ENCODE measurements at places on chromosomes 4 and X. TPM values are rescaled to one million over a fixed set of nuclear protein-coding genes. Genes with fewer than 3 reads are reported as not detected.

The NIPAL1 gene
- 6.8 TPM for total RNA-seq

The YY2 gene
- not detected for total RNA-seq

The KDR gene
- total RNA-seq = 32.3 TPM

The LRRC66 gene
- total RNA-seq = 2.9 TPM

The PABPC5 gene
- total RNA-seq = 0.87 TPM

The MAGED4 gene
- 1.8 TPM for total RNA-seq

The PAGE2 gene
- not detected for total RNA-seq

The ARL9 gene
- not detected for total RNA-seq

The CACNA1F gene
- total RNA-seq = not detected

The SH3RF1 gene
- 21.4 TPM for total RNA-seq

The SOD3 gene
- 179 TPM for total RNA-seq

GRCh38 chr4:16739997-16740624 lies 158.3 kb downstream of the LDB2 start:
- H3K36me3 ChIP-seq = no peaks in the 10 kb centered on the region
- H3K27ac ChIP-seq = no peak overlapping the region
- no peaks in the 10 kb centered on the region for H3K27me3 ChIP-seq
- H3K4me1 ChIP-seq = peaks cover 4% of the 10 kb centered on the region

DNA sequence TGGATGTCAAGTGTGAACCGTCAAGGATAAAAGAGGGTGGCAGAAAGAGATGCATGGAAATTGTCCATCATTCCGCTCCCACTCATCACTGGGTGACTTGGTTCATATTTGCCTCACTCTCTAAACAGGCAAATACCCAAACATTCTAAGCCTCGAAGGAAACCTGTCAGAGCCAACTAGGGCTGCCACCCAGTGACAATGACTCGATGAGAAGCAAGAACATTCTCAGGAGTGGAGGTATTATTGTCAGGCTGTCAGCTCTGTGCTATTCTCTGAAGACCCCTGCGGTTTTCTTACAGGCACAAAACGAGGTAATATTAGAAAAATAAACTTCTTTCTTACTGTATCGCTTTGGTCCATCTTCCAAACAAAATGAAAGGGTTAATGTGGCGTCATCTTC lies 139.6 kb downstream of the LDB2 start:
- no peaks in the 10 kb centered on the region for H3K27me3 ChIP-seq
- H3K4me3 ChIP-seq = no peak overlapping the region
- H3K4me1 ChIP-seq = no peaks in the 10 kb centered on the region
- no peak overlapping the region for H3K27ac ChIP-seq
- no peak for DNase-seq
- no peaks in the 10 kb centered on the region for H3K36me3 ChIP-seq

DNA sequence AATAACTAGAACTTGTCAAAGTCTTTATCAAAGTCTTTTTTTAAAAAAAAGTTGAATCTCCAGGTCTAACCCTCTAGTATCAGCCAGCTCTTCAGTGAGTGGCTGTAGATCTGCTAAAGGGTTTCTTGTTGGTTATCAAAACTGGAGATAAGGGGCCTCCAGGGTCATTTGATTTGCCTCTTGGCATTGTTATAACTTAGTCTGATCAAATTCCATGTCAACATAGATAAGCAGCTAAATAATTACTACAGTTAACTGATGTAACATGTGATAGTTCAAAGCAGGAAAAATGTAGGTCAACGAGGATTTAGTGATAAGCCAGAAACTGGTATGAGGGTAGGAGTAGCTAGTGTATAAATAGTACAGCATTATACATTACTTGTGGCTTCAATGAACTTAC lies 465.1 kb downstream of the PDHA2 start:
- H3K4me3 ChIP-seq = no peak overlapping the region
- no peak for DNase-seq
- H3K27ac ChIP-seq = no peak overlapping the region
- H3K27me3 ChIP-seq = no peaks in the 10 kb centered on the region
- H3K4me1 ChIP-seq = no peaks in the 10 kb centered on the region

- no peak for DNase-seq
- H3K27me3 ChIP-seq = peaks cover 23% of the 10 kb centered on the region
- H3K27ac ChIP-seq = no peak overlapping the region
- H3K4me3 ChIP-seq = no peak overlapping the region
- H3K4me1 ChIP-seq = no peaks in the 10 kb centered on the region
Observed at GRCh38 chrX:1152090-1152489, 60.4 kb downstream of the CRLF2 start.

DNA sequence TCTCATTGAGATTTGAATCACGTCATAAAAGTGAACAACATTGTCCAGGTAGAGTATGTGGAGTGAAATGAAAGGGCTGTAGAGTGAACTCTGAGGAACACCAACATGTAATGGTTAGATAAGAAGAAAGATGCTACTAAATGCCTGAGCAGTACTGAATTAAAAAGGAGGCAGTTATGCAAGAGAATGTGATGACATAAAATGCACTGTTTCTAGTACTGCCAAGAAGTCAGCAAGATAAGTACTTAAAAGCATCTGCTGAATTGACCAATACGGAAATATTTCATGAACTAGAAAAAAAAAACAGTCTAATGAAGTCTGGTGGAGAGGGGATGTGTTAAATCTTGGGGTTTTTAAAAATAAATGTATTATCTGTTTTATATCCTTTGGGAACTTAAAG lies 583.8 kb upstream of the GALNT7 start:
- no peak overlapping the region for H3K27ac ChIP-seq
- DNase-seq = no peak
- H3K4me1 ChIP-seq = no peaks in the 10 kb centered on the region
- H3K36me3 ChIP-seq = no peaks in the 10 kb centered on the region
- no peak overlapping the region for H3K4me3 ChIP-seq

GRCh38 chr4:92450694-92451093 lies 146.9 kb downstream of the GRID2 start:
- no peaks in the 10 kb centered on the region for H3K4me1 ChIP-seq
- H3K4me3 ChIP-seq = no peak overlapping the region
- no peak for DNase-seq

DNA sequence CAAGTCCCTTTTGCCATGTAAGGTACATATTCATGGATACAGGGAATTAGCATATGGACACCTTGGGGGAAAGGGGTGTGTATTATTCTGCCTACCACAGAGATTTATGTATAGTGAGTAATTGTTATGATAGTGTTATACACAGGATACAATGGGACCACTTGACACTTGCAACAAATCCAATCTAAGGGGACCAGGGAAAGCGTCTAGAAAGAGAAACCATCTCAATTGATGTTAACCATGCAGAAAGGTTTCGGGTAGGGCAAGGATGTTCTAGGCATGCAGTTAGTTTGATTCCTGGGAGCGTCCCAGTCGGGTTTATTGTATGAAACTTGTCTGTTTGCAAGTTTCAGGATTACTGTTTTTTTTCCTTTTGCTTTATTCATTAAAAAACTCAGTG lies 34.2 kb downstream of the MMRN1 start:
- no peak overlapping the region for H3K27ac ChIP-seq
- H3K36me3 ChIP-seq = no peaks in the 10 kb centered on the region
- H3K27me3 ChIP-seq = no peaks in the 10 kb centered on the region
- no peaks in the 10 kb centered on the region for H3K4me1 ChIP-seq

GRCh38 chrX:71111921-71112431 lies 599 bp upstream of the IL2RG start:
- H3K4me1 ChIP-seq = no peaks in the 10 kb centered on the region
- no peaks in the 10 kb centered on the region for H3K36me3 ChIP-seq
- DNase-seq = no peak
- no peak overlapping the region for H3K4me3 ChIP-seq
- H3K27ac ChIP-seq = peak overlapping the region; percentile 71
- no peaks in the 10 kb centered on the region for H3K27me3 ChIP-seq

- H3K4me1 ChIP-seq = no peaks in the 10 kb centered on the region
- H3K4me3 ChIP-seq = no peak overlapping the region
- H3K36me3 ChIP-seq = no peaks in the 10 kb centered on the region
Observed at GRCh38 chrX:74550295-74550802, 64.1 kb downstream of the RLIM start.

GRCh38 chr4:6925357-6925836 lies 15.8 kb downstream of the TBC1D14 start:
- no peak for DNase-seq
- H3K27ac ChIP-seq = peak overlapping the region; percentile 85
- H3K4me1 ChIP-seq = peaks cover 18% of the 10 kb centered on the region
- no peak overlapping the region for H3K4me3 ChIP-seq
- peaks cover 14% of the 10 kb centered on the region for H3K36me3 ChIP-seq
- no peaks in the 10 kb centered on the region for H3K27me3 ChIP-seq

- no peak overlapping the region for H3K4me3 ChIP-seq
- H3K27ac ChIP-seq = no peak overlapping the region
- no peak for DNase-seq
- no peaks in the 10 kb centered on the region for H3K36me3 ChIP-seq
- no peaks in the 10 kb centered on the region for H3K27me3 ChIP-seq
Observed at GRCh38 chr4:156169011-156169410, 215.3 kb upstream of the CTSO start.

DNA sequence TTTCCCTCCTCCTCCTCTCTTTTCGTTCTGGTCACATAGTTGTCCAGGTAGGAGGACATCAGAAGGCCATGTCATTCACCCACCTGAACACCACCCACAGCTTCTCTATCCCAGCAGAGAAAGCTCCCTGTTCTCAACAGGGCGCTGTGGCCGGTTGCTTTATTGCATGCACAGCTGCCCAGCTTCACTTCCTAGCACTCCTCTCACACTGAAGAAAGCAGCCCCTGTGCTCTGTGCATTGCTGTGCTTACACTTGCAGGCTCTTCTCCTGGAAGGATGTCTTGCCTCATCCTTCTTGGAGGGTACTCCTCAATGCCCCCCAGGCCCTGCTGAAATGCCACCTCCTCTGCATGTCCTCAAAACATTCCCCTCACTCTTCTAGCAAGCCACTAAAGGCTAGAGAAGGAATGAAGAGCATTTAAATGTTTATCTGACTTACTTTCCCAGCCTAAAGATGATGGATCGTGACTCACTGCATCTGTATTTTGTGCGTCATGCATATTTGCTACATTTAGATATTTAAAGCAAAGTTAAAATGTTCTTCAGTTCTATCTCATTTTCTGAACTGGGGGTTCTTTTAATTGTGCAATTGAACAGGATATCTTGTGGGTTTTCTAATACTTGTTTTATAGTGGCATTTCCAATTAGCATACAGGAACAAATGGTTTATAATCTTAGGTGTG lies 186.4 kb upstream of the PUDP start:
- no peaks in the 10 kb centered on the region for H3K4me1 ChIP-seq
- H3K4me3 ChIP-seq = no peak overlapping the region
- H3K27ac ChIP-seq = no peak overlapping the region
- no peaks in the 10 kb centered on the region for H3K27me3 ChIP-seq
- H3K36me3 ChIP-seq = no peaks in the 10 kb centered on the region

DNA sequence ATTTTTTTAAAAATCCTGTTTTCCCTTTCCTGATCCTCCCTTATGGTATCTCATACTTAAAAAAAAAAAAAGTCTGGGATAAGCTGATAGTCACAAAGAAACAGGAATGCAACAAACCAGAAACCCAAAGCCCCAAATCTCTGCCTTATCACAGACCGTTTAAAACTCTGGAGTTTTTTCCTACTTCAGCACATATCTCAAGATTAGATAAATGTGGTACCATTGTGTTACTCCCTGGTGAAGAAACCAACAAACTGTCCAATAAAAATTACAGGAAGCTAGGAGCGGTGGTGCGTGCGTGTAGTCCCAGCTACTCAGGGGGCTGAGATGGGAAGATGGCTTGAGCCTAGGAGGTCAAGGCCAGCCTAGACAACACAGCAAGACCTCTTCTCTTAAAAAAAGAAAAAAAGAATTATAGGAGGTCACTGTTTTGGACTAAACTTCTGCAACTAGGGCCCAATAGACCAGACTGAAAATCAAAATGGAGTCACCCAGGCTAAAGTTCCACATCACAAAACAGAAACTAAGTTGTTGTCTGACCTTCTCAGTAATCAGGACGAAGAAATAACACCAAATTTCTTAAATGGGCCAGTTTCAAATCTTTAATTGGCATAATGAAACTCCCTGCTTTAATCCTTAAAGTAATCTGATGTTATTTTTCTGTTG lies 51.9 kb downstream of the RBM47 start:
- peak overlapping the region; percentile 85 for H3K27ac ChIP-seq
- peaks cover 60% of the 10 kb centered on the region for H3K4me1 ChIP-seq
- no peak overlapping the region for H3K4me3 ChIP-seq
- no peaks in the 10 kb centered on the region for H3K27me3 ChIP-seq

DNA sequence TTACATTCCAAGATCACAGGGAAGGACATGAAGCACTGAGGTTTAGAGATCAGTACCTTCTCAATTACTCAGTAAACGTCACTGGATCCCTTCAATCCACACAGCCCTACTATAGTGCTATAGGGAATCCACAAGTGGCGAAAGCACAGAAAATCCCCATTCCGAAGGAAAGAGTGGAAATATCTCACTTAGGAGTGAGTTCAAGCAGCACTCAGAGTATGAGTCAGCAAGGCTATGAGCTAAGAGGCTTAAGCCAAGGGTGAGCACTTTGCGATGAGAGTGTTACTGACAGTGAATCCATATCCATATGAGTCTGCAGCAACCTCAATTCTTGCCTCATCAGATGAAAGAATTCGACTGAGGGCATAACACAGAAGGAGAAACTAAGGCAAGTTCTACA lies 165.1 kb downstream of the VSIG4 start:
- H3K4me3 ChIP-seq = no peak overlapping the region
- DNase-seq = no peak
- no peaks in the 10 kb centered on the region for H3K4me1 ChIP-seq
- H3K27ac ChIP-seq = no peak overlapping the region

DNA sequence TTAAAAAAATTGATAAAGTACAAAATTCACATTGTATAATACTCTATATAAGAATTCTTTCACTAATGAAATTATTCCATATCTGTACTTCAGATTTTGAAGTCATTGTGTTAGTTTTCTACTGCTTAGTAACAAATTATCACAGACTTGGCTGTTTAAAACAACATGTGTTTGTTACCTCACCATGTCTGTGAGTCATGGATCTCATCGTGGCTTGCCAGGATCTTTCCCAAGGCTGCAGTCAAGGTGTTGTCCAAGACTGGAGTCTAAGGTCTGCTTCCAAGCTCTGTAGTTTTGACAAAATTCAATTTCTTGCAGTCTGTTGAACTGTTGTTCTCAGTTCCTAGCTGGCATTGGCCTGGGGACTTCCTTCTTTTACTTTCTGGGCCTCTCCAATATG lies 1286.9 kb downstream of the ADGRL3 start:
- H3K27me3 ChIP-seq = no peaks in the 10 kb centered on the region
- no peaks in the 10 kb centered on the region for H3K36me3 ChIP-seq
- H3K4me3 ChIP-seq = no peak overlapping the region
- no peak overlapping the region for H3K27ac ChIP-seq
- DNase-seq = no peak

Measured in stomach (tissue), 19 donors.